ENCODE measurements at places on chromosomes 4 and X. TPM values are rescaled to one million over a fixed set of nuclear protein-coding genes. Genes with fewer than 3 reads are reported as not detected.

DNA sequence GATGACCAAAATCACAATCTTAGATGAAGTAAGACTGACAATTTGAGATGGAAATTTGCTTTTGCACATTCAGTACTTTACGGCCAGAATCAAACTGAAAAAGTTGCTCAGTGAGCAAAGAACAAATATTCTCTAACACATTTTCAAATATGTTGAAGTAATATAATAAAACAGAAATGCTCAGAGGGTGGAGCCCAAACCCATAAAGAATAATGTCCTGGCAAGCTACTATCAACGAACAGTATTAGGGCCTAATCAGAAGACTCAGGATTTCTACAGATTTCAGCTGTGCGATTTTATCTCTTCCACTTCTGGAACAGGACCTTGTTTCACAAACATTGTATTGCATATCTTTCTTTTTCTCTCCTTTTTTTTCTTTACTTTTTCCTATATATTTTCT lies 505.0 kb downstream of the TECRL start:
- DNase-seq: no peak

RPS3A gene
- total RNA-seq: 1,312 TPM

GRCh38 chr4:111115881-111116280 lies 493.0 kb upstream of the PITX2 start:
- DNase-seq: no peak

ITIH6 gene
- total RNA-seq: not detected

ZBTB33 gene
- 9.9 TPM for total RNA-seq

PRR32 gene
- not detected for total RNA-seq

- DNase-seq: no peak
These were observed 241.0 kb downstream of the SLC39A8 start for GRCh38 chr4:102104278-102104677.

Measured in mesenteric fat pad (tissue), 1 donor.